Cerebellar nuclear complex (tissue), 1 donor: ENCODE measurements at places on chromosomes 7 and 10.

DNA sequence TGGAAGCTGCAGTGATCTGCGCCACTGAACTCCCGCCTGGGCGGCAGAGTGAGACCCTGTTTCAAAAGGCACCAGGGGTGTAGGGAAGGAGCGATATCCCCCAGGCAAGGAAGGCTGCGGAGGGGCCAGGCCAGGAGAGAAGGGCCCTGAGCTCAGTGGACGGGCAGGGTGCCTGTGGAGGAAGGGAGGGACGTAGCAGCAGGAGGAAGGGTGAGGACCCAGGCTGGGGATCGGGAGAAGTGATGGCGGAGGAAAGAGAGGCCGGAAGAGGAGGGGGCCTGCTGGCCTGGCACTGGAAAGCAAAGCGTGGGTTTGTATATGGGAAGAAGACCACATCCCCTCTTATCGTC is 45.6 kb downstream of the ALOX5 start:
- no peak for DNase-seq

- DNase-seq, result no peak
Measured at GRCh38 chr7:43781726-43782607, 23.5 kb downstream of the BLVRA start.

GRCh38 chr10:102262744-102263370 is 17.5 kb downstream of the GBF1 start:
- DNase-seq, result no peak

GRCh38 chr7:2880874-2881533 is 36.9 kb upstream of the GNA12 start:
- no peak for DNase-seq

DNA sequence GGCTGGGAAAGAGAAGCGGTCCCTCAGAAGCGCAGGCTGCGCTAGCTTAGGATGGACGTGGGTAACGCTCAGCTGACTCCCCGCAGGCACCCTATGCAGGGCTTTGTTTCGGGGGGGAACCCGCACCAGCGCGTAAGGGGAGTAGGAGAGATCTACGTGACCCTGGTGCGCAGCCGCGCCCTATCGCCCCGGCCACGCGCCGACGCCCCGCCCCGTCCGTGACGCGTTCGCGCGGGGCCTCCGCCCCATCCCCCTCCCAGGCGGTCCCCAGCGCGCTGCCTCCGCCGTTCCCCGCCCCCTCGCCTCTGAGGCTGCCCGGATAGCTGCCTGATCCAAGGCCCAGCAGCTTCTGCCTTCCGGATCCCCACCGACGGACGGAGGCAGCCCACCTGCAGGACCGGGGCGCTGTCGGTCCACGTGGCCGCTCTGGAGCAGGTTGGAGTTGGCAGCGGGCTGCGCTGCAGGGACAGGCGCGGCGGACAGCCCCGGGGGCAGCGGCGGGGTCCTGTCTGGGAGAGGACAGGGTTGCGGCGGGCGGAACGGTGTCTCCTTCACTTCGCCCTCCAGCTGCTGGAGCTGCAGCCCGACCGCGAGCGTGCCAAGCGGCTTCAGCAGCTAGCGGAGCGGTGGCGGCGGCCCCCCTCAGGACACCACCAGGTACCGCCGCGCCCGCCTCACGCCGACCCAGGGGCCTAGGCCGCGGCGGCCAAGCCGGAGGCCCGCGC is at the start of gene VDAC2:
VDAC2 (plus strand) TSS at position 515 of the 725 bp plus-strand sequence. CDS start 363 bp downstream, outside the sequence.
- DNase-seq, result no peak

- DNase-seq, result no peak
Measured at GRCh38 chr10:28385748-28386502, 83.1 kb upstream of the MPP7 start.

GRCh38 chr7:104328970-104329825 is 795 bp downstream of the LHFPL3 start:
- no peak for DNase-seq

DNA sequence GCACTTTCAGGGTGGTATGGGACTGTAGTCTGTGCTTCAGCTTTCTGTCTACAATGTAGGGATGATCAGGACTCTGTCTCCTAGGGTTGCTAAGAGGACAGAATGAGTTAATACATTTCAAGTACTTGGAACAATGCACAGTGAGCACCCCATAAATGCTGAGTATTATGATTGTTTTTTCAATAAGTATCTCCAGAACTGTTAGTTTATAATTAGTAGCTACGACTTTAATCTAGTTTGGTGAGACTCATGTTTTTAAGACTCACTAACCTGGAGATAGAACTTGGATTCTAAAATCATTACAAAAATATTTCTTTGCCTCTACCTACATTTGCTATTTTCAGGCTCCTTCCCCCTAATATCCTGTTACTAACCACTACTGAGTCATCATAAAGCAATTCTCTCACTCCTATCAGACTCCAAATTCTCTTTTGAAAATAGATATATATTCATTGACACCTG is 95.3 kb downstream of the CPED1 start:
- no peak for DNase-seq

DNA sequence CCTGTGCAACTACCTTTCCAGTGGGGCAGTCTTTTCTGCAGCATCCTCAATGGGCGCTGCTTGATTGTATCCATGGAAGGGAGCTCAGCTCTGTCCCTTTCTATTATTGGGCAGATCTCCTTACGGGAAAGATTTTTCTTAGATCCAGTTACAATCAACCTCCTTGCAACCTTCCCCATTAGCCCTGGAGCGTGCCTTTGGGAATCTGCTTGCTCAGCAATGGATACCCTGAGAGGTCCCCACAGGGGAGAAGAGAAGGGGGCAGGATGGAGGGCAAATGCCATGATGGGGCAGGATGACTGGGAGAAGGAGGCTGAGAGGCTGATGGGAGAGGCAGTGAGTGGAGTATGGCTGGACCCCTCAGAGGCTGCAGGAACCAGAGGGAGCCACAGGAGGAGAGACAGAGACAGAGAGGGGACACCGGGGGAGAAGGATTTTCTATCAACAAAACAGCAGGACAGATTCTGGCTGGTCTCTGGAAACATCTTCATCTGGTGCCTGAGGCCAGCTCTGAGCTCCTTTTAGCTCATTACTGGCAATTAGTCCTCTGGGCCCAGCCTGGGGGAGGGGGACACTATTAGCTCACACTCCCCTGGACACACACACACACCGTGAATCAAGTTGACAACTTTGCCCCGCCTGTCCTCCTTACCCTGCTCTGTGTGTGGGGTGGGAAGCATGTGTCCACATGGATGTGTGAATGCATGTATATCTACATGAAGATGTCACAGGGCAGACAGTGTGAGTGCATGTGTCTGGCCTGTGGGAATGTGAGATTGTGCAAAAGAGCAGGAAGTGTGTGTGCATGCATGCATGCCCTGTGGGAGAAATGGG is 80.8 kb upstream of the PAX2 start:
- no peak for DNase-seq

DNA sequence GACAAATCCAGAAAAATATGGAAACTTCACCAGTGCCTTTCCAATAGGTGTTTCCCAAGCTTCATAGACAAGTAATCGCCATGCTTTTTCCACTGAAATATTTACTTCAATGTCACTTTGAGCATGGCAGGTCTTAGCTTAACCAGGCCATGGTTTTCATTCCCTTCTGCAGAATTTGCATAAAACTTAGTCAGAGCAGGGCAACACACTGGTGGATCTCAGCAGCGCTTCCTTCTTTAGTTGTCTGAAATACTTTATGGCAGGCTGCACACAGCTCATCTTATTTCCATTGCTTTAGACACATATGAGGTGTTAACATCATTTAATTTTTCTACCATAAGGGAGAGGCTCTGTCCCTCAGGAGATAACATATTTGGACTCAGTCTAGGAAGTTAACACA is 102.9 kb upstream of the AHR start:
- DNase-seq, result no peak

GRCh38 chr10:51903675-51904074 is 204.3 kb upstream of the CSTF2T start:
- DNase-seq, result no peak

DNA sequence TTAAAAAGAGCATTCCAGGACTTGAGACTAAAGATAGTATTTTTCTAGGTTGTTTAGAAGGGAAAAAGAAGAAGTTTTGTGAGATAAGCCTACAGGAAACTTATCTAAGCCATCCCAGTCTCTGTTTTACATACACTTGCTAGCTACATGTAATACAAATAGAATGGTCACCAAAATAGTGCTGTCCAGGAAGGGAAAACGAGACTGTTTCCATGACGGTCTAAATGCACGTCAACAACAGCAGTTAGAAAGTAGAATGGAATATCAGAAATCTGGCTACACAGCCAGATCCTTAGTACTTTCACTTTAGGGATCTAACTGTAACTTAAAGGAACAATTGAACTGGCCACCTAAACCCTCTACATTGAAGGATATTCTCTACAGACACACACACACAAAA is 117.6 kb downstream of the TSPAN12 start:
- no peak for DNase-seq

DNA sequence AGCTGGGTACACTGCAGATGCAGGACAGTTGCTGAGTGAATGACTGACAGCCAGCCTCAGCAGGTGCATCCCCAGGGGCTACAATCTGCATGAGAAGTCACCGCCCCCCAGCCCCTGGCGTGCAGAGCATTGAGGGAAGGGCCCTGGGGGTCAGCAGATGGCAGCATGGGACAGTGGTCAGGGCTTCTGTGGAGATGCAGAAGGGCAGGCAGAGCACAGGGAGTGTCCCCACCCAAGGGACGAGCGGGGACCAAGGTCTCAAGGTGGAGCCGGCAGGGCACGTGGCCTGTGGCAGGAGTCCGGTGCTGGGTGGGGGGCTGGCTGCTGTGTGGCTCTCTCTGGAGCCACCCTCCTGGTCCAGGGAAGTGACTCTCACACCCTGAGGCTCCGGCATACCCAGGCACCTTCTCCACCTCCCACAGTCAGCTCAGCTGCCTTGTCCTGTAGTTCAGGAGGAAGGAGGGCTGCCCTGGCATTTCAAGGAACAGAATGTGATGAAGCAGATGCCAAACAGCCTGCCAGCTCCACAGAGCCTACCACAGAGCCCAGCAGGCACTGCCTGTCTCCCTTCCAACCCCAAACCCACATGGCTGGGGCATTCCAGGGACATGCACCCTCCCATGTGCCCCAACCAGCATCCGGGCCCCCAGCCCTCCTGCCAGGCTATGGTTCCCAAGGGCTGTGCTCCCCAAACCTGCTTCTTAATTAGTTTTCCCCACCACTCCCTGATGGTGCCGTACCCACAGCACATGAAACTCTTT is 114.5 kb downstream of the TMEM130 start:
- no peak for DNase-seq

DNA sequence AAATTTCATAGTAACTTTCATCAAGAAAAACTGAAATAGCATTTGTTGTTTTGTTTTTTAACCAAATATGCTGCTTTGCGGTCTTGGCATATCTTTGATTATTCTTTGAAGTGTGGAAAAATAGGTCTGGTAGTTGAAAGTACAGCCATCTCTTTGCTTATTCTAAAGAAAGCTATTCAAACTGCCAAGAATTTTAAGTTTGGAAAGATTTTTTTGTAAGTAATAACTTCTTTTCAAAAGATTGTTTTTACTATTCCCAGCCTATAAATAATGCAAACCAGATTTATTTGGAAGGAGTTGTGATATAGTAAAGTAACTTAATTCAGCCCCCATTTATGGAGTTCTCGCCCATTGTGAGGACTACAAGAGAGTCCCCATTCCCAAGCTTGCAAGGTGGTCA is 87.0 kb downstream of the ADD3 start:
- no peak for DNase-seq

DNA sequence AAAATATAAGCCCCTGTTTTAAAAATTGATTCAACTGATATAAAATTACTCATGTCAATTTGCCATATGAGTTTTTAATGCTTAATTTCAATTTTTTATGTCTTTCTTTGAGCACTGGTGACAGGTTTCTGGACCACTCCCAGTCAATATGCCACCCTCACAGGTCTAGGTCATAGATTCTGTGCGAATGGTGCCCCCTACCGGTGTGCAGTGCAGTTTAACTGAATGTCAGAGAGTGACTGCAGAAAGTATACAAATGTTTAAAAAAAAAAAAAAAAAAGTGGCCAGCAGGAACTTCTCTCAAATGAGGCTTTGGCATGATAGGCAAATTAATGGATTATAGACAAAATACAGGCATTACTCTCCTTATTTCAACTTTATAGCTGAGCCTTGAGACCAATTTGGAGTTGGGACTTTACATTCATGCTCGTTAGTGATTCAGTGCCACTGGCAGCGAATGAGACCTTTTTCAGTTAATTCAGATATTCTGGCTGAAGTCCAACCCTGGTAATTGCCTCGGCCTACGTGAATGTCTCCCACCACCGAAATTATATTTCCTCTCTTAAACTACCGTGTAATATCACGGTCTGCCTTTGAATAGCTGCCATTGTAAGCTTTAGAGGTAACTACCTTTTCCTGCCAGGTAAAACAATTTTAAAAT is 427.6 kb downstream of the PHTF2 start:
- no peak for DNase-seq

DNA sequence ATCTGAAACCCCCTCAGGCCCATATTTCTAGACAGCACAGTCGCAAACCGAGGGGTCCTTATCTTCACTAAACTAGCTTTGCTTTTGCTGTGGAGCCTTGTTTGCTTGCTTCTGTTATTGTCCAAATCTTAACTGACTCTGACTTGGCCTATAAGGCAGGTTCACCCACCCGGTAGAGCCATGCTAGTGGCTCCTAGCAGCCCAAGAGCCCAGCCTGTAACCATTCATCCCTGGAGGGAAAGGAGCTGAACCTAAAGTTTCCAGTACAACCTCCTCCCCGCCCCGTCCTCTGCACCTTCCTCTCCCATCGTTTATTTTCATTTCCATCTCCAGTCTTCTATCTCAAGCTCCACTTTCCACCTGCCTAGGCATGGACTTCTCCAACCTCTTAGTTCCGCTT is 345.7 kb downstream of the PTPRN2 start:
- no peak for DNase-seq

DNA sequence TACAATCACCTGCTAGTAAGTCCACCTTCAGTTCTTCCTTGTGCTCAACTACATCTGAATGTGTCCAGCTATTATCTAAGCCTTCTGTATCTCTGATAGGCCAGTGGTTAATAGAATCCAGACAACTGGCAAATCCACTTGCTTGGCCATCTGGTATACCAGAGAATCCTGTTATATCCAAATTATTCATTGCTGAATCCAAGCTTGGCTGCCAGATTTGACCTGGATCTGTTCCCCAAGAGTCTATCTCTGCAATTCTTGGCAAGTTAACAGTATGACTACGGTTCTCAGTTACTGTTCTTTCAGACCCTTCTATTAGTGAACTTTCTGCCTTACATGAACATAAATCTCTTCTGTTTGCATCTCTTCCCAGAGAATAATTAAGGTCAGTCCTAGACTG is 154.6 kb upstream of the TARP start:
- no peak for DNase-seq

GRCh38 chr7:115679423-115679822 is 351.1 kb downstream of the TFEC start:
- DNase-seq, result no peak

DNA sequence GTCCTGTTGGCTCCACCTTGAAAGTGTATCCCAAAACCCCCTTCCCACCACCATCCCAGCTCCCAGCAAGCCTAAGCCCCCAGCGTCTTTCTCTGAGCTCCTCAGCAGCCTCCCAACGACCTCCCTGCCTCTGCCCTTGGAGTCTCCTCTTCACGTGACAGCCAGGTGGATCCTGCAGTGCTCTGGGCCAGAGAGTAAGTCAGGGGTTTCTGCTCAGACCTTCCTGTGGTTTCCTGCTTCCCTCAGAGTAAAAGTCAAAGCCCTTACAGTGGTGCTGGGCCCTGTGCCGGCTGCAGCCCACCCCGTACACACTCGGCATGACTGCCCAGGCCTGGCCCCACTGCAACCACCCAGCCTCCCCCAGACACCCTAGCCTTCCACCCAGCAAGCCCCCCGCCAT is 51.9 kb downstream of the OAT start:
- no peak for DNase-seq

GRCh38 chr10:100524638-100525037 is 5.0 kb upstream of the SEC31B start:
- DNase-seq, result no peak

- DNase-seq, result no peak
Measured at GRCh38 chr10:5034588-5034987, 30.9 kb upstream of the AKR1C2 start.
